Activated T-cell treated with anti-CD3 and anti-CD28 coated beads for 4 hours (primary cell): ENCODE measurements at places on chromosomes 12 and 14.

GRCh38 chr12:122096591-122097149 lies 18.1 kb downstream of the MLXIP start:
- no peak for DNase-seq

GRCh38 chr14:81221579-81222102 lies 882 bp upstream of the GTF2A1 start:
- no peak for DNase-seq

DNA sequence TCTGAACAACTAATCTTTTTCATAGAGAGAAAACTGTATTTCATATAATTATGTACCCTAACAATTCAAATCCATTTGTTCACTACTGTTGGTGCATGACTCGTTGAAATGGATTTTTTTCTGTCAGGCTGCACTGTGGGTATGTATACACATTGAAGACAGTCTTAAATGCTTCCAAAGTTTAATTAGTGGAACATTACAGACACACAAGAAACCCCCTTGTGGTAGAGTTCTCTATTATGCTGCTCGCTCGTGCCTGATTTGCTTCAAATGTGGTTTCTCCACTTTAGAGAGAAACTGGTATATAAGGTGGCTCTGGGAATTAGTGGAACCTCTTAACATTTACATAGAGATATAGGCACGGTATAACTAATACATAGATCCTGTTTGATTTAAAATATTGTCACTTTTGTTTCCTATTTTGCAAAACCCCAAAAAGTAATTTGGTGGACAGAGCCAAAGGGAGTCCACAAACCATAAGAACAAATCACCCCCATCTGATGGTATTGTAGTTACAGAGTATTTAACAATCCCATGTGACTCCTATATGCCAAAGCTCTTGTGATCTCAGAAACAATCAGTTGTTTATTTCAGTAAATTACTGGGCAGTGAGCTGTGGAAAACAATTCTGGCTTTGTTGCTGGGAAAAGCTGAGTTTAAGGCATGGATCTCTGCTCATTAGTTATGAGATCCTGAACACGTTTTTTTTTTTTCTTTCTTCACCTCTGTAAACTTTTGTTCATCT lies 159.5 kb downstream of the BRMS1L start:
- no peak for DNase-seq

DNA sequence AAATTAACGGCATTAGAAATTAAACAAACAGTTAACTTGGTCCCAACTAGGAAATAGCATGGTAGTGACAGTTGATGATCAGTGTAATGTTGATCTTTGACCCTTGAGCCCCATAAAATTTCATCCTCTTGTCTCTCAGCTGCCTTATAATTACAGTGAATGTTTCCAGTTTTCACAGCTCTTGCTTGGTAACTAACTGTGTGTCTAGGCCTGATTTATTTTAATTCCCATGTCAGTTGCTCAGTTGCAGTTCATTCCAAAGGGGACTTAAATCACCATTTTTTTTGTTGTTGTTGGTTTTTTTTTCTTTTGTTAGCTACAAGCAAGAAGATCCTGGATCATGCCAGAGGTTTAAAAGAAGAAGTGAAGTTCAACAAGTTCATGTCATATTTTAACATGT lies 1883.7 kb upstream of the FLRT2 start:
- DNase-seq = no peak

DNA sequence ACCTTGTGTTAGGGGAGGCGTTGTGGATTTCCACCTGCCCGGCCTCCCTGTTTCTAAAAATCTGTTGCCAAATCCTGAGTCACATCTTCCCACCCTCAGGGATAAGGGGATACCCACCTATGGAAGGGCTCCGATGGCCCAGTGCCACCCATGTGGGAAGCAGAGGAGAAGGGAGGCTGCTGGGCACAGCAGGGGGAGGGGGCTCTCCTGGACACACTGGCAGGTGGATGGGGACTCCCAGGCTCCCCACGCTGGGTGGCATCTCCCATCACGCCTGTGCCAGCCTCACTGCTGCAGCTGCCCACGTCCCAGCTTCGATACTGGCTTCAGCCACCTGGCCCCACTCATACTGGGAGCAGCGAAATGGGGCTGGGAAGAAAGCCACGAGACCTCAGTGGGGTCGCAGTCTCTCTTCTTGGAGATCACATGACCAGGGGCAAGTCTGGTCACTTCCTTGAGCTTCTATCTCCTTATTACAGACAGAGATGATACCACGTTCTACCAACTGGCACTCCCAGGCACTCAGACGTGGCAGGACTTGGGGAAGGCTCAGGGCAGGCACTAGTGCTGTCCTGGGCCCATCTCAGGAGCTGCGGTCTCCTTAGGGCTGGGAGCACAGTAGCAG lies 72.2 kb downstream of the PITPNM2 start:
- DNase-seq = no peak

GRCh38 chr12:46492471-46493085 lies 120.0 kb upstream of the SLC38A2 start:
- no peak for DNase-seq

- no peak for DNase-seq
Observed at GRCh38 chr12:28938581-28939235, 210.4 kb upstream of the FAR2 start.

DNA sequence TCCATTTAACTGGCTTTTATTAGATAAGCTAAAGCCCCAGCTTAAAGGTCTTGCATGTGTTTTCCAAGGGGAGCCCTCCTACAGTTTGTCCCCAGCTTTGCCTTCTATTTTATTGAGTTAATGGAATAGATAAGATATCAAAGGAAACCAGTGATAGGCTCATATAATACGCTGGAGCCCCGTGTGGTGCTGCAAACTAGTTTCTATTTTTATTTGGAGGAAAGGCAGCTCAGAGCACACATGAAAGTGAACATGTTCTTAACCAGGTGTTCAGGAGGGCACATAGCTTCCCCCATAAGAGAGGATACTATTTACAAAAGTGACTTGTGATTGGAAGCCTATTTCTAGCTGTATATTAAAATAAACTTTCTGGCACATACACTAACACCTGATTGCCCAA lies 251.7 kb downstream of the PDZRN4 start:
- DNase-seq = no peak

DNA sequence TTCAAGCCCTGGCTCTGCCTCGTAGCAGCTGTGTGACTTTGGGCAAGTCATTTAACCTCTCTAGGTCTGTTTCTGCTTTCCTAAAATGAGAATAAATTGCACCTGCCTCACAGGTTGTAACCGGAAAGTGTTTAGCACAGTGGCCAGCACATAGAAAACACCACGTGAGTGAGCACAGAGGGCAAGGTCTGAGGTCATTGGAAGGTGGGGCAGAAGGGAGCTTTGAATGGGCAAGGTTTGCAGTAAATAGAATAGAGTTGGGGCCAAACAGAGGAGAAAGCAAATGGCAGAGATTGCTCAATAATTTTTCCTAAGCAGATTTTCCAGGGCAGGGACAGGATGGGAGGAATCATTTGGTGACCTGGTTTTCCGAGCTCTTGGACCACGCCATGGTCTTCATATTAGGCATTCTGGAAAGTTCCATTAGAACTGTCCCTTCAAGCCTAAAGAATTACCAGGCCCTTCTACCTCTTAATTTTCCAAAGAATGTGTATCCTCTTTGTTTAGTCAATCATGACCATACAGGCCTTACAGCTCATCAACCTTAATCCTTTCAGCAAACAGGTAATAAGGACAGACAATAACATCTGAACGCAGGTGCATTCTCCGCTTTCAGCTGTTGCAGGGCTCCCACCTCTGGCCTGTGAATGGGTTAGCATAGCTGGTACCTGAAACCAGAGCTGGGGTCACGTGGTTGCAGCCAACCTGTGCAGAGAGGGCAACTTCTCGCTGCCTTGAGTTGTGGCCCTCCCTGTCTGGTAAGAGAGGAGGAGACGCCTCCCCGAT lies 53.8 kb downstream of the VWF start:
- no peak for DNase-seq

GRCh38 chr12:44507461-44507860 lies 368.7 kb downstream of the NELL2 start:
- DNase-seq = no peak

DNA sequence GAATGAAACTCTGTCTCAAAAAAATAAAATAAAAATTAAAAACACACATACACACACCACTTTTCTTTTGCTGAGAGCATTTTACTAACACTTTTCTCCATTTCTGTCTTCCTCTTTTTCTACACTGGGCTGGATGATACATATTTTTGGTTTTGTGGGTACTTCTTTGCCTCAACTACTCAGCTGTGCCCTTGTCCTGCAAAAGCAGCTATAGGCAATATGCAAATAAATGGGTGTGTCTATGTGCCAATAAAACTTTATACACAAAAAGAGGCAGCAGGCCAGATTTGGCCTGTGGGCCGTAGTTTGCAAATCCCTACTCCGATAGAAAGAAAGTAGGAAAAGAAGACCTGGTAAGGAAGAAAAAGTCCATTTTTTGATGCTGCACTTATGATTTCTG lies 6.5 kb downstream of the CLMN start:
- DNase-seq = no peak

GRCh38 chr14:21672116-21672515 lies 1.5 kb downstream of the OR4E1 start:
- no peak for DNase-seq

GRCh38 chr12:19624491-19624890 lies 185.2 kb downstream of the AEBP2 start:
- no peak for DNase-seq

- DNase-seq = no peak
Observed at GRCh38 chr12:108833757-108834472, 23.5 kb downstream of the SSH1 start.

DNA sequence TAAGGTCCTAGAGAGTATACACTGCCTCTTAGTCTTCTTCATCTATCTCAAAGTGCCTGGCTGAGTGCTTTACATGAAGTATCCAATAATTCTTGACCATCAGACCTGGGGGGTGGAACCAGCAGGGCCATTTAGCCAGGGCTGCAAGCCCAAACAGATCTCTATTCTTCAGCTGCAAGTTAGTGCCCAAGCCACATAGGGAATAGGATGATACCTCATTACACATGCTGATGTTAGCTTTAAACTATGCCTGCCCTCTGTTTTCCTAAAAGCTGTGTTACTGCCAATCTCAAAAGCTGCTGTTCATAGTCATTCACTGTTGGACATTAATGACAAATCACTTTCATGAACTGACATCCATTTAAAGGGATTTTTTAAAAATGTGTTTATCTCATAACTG lies 16.7 kb upstream of the IFNG start:
- no peak for DNase-seq

DNA sequence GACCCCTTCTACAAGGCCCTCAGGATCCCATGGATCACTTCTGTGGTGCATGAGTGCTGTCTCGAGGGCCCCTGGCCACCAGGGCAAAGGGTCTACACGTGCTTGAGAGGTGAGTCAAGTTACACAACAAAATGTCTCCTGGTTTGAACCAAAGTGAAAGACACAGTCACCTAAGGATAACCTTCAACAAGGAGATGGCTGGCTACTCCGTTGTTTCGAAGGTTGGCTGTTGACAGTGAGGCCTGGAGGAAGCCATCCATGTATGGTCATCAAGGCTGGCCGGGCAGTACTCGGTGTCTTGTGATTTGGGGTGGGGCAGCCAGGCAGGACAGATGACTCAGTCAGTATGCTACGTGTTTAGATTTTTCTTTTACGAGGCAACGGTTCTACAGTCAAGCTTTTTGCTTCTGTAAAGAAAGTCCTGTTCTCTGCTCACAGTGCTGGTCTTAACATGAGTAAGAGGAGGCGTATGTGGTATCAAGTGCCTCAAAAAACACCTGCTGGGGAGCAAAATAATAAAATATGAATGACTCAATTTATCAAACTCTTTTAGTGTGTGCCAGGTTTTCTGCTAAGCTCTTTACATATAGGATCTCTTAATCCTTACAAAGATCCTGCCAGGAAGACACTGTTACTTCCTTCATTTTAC lies 18.0 kb upstream of the NT5DC3 start:
- no peak for DNase-seq

GRCh38 chr14:58738189-58738836 lies 100.6 kb downstream of the DACT1 start:
- DNase-seq = no peak

- no peak for DNase-seq
Observed at GRCh38 chr12:83092129-83092528, 405.4 kb downstream of the TMTC2 start.

DNA sequence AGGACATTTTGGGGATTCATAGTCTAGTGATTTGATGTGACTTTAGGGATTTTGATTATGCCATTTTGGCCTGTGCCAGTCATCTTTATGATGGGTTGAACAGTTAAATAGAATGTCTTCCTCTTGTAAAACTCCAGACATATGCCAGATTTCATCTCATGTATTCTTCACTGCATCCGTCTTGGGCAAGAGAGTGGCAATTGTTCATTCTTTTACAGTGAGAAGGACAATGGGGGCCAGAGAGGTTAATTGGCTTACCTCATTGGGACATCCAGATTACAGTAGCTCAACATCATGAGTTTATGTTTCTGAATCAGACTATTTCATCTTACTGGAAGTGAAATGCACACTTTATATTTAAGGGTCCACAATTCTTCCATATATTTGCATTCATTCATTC lies 108.2 kb upstream of the SLC38A2 start:
- DNase-seq = no peak

DNA sequence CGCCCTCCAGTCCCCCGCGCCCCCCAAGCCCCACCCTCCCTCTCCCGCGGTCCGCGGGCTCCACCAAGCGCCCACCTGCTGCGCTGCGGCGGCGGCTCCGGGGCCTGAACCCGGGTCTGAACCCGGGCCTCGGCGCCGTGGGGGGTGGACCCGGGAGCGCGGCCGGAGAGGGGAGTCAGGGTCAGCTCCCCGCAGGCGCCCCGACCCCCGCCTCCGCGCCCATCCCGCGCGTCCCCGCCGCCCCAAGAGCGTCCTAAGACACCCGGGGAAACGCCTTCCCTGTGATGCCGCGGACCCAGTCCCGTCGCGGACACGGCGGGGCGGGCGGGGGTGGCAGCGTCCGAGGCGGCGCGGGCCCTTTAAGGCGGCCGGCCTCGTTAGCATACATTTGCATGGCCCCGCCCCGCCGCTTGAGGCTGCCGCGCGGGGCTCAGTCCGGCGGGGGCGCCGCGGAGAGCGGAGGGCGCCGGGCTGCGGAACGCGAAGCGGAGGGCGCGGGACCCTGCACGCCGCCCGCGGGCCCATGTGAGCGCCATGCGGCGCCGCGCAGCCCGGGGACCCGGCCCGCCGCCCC lies at the start of gene MMP17:
Gene MMP17, plus strand, starts transcription at position 433 of the 574 bp plus-strand sequence. Its CDS starts 102 bp downstream, at position 535.
- no peak for DNase-seq

GRCh38 chr14:95666450-95666849 lies 19.8 kb upstream of the TCL1B start:
- no peak for DNase-seq

DNA sequence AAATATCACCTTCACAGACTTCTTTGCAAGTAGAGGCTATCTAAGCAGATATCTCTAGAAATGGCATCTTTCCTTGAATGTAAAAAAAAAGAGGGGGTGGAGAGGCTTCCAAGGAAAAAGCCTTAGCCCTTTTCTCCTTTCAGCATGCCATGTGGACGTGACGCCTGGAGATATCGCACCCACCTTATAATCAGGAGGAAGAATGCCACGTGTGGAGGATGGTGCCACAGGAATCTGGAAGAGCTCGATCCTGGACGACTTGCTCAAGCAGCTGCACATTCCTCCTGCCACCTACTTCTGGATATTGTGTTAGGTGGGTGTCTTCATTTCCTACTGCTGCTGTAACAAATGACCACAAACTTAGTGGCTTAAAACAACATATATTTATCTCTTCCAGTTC lies 203.6 kb downstream of the NUAK1 start:
- DNase-seq = no peak
